Suprapubic skin (tissue), 4 donors: ENCODE measurements at places on chromosomes 2 and 18.

- H3K4me1 ChIP-seq = no peaks in the 10 kb centered on the region
- H3K27ac ChIP-seq = no peak overlapping the region
- H3K4me3 ChIP-seq = no peak overlapping the region
- no peaks in the 10 kb centered on the region for H3K27me3 ChIP-seq
These were observed 566.1 kb downstream of the TMEM182 start for GRCh38 chr2:103327966-103328365.

- DNase-seq = no peak
- no peaks in the 10 kb centered on the region for H3K4me1 ChIP-seq
- no peak overlapping the region for H3K4me3 ChIP-seq
- H3K27me3 ChIP-seq = no peaks in the 10 kb centered on the region
These were observed 323.0 kb downstream of the TXNL1 start for GRCh38 chr18:56315363-56315762.

DNA sequence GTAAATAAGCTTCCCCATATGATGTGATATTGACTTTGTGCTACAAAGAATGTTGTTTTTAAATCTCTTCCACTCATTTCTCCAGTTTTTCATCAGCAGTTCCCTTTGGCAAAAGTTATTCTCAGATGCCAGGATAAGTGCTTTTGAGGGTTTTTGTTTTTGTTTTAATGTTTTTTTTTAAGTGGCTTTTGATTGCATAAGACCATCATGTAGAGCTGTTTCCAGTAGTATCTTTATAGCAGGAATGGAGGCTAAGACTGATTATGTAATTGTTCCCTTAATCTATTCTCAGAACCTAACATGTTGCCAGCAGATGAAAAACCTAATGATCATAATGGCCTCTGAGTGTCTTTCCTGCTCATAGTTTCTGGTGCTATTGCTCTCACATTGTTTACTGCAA is 77.9 kb downstream of the CABLES1 start:
- no peaks in the 10 kb centered on the region for H3K27me3 ChIP-seq
- H3K4me1 ChIP-seq = peaks cover 42% of the 10 kb centered on the region
- H3K27ac ChIP-seq = no peak overlapping the region
- peaks cover 13% of the 10 kb centered on the region for H3K36me3 ChIP-seq
- DNase-seq = no peak

DNA sequence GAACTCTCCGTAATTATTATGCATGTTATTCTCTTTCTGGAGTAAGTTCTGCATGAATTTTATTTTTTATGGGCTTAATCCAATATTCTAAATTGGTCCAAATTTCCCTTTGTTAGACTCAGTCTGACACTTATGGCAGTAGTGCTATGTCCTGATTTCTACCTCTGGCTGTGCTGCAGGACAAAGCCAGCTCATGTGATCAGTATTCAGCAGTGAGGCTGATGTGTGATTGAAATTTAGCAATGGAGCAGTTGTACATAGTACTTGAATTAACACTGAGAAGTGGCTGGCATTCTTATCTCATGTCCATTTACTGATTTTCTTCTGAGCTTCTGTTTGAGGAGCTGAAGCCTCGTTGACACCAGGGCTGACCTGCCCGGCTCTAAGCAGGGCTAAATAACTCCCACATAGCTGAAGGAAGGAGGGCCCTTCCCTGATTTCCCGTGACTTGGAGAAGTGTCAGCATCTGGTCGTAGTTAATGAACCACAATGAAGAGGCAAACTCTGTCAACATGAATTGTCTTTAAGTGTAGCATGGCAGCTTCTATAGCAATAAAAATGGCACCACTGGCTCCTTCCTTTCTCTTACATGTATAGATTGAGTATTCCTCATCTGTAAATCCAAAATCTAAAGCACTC is 159.0 kb upstream of the RASGRP3 start:
- no peaks in the 10 kb centered on the region for H3K36me3 ChIP-seq
- no peak overlapping the region for H3K4me3 ChIP-seq
- no peaks in the 10 kb centered on the region for H3K27me3 ChIP-seq
- DNase-seq = no peak

DNA sequence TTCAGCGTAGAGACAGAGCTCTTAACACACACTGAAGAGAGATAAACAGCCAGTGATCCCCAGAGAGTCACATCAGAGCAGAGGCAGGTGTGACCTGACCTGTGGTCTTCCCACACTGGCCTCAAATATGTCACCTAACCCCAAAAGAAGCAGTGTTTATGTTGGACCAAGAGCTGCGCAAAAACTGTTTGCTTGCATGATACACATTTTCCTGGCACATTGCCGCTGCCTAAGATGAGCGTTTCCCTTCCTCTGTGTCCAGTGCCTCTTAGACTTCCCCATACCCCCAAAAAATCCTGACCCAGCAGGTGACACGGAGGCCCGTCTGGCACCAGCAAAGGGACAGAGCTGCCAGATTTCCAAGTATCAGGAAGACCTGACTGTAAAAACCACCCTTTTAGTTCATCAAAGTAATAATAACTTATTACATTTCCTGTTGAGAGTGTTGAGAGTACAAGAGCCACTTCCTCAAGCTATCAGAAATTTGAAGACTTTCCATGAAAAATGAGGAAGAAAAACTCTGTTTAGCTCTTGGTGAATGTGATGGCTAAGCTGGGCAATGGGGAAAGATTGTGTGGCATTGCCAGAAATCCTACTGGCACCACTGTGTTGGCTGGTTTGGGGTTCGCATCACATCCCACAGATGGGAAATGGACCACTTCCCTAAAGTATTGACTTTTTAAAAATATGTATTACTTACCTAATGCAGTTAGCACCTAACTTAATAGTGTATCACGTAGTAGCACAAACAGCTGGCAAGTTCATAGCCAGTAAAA is 6.7 kb downstream of the TNFRSF11A start:
- no peaks in the 10 kb centered on the region for H3K36me3 ChIP-seq
- H3K27me3 ChIP-seq = peaks cover 35% of the 10 kb centered on the region
- no peak overlapping the region for H3K27ac ChIP-seq
- peaks cover 4% of the 10 kb centered on the region for H3K4me1 ChIP-seq

GRCh38 chr2:28437149-28437835 is 44.6 kb downstream of the FOSL2 start:
- H3K27me3 ChIP-seq = no peaks in the 10 kb centered on the region
- DNase-seq = peak; percentile 84
- peak overlapping the region; percentile 8 for H3K4me3 ChIP-seq
- H3K4me1 ChIP-seq = peaks cover 36% of the 10 kb centered on the region
- H3K27ac ChIP-seq = peak overlapping the region; percentile 90

GRCh38 chr18:70576276-70577022 is 287.6 kb downstream of the SOCS6 start:
- H3K27ac ChIP-seq = no peak overlapping the region
- H3K4me1 ChIP-seq = no peaks in the 10 kb centered on the region
- DNase-seq = no peak
- H3K36me3 ChIP-seq = no peaks in the 10 kb centered on the region

- no peak for DNase-seq
- peaks cover 19% of the 10 kb centered on the region for H3K36me3 ChIP-seq
- no peak overlapping the region for H3K27ac ChIP-seq
These were observed 16.0 kb downstream of the CCNT2 start for GRCh38 chr2:134934641-134935040.

- H3K27ac ChIP-seq = no peak overlapping the region
- no peaks in the 10 kb centered on the region for H3K27me3 ChIP-seq
- no peak for DNase-seq
- no peaks in the 10 kb centered on the region for H3K4me1 ChIP-seq
- H3K36me3 ChIP-seq = no peaks in the 10 kb centered on the region
These were observed 221.8 kb downstream of the SPP2 start for GRCh38 chr2:234272069-234272850.

- no peak for DNase-seq
- no peaks in the 10 kb centered on the region for H3K27me3 ChIP-seq
- H3K27ac ChIP-seq = no peak overlapping the region
- H3K4me1 ChIP-seq = no peaks in the 10 kb centered on the region
- H3K4me3 ChIP-seq = no peak overlapping the region
These were observed 23.6 kb downstream of the STAT4 start for GRCh38 chr2:191127235-191127634.

DNA sequence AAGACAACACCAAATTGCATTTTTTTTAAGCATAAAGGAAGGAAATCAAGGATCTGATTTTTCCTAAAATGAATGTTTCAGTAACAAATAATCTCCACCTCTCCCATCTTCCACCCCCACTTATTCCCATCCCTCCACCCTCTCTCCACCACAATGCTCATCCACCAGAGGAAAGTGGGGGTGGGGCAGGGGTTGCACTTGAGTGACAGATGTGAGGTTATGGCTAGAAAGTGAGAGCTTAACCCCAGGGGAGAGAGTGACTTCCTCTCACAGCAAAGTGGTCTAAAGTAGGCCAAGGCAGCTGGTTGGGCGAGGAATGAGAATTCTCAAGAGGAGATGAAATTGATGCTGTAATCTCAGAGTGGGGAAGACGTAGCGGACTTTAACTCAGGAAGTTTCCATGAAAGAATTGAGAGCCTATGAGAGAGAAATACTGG is 104.7 kb downstream of the HNRNPLL start:
- H3K27ac ChIP-seq = no peak overlapping the region
- no peak overlapping the region for H3K4me3 ChIP-seq

DNA sequence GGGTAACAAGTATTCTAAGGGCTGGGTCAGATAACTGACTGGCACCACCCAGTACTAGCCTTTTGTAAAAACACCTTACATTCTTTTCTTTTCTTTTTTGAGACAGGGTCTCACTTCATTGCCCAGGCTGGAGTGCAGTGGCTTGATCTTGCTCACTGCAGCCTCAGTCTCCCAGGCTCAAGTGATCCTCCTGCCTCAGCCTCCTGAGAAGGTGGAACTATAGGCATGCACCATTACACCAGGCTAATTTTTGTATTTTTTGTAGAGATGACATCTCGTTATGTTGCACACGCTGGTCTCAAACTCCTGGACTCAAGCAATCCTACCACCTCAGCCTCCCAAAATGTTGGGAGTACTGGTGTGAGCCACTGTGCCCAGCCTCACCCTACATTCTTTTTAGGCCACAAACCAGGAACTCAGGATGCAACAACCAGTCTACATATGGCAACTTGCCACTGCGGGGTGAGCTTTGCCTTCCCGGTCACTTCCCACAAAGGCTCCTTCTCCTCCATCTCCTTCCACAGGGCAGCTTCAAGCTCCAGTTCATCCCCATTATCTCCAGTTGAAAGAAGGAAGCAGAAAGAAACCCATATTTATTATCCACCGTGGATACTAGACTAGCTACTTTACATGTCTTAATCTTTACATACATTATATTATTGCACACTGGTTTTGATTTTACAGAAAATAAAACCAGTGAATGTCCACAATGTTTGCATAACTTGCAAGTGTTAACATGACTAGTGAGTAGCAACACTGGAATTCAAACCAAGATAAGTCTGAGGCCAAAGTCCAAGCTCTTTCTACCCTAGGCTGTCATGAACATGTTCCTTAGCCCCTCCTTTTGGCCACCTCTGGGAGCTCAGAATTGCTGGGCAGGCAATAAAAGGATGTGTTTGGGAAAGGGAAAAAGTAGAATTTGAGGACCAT is 23.7 kb upstream of the AP1S3 start:
- DNase-seq = no peak
- no peak overlapping the region for H3K27ac ChIP-seq
- no peaks in the 10 kb centered on the region for H3K4me1 ChIP-seq
- H3K27me3 ChIP-seq = no peaks in the 10 kb centered on the region
- no peak overlapping the region for H3K4me3 ChIP-seq

DNA sequence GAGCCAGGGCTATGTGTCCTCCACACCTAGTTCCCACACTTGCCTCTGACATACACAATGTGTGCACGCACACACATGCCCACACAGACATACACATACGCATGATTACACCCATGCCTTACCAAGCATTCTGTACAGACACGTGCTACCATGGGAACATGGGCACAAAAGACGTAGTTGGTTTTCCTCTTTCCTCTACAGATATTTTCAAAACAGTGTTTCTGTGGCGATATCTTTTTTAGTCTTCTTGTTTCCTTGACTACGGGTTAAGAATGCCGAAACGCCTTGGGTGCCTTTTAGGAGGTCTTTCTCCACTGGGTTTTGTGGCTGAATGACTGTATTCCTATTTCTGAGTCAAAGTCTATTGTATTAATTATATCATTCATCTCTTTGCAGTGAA is 75.5 kb upstream of the SPTBN1 start:
- H3K27ac ChIP-seq = no peak overlapping the region
- no peaks in the 10 kb centered on the region for H3K27me3 ChIP-seq
- no peaks in the 10 kb centered on the region for H3K36me3 ChIP-seq
- DNase-seq = no peak
- no peak overlapping the region for H3K4me3 ChIP-seq
- peaks cover 5% of the 10 kb centered on the region for H3K4me1 ChIP-seq

- no peaks in the 10 kb centered on the region for H3K4me1 ChIP-seq
- H3K36me3 ChIP-seq = no peaks in the 10 kb centered on the region
- H3K4me3 ChIP-seq = no peak overlapping the region
- H3K27me3 ChIP-seq = no peaks in the 10 kb centered on the region
These were observed 127.7 kb upstream of the CHST9 start for GRCh38 chr18:27312853-27313252.

GRCh38 chr2:23824777-23825212 is 102.1 kb downstream of the ATAD2B start:
- peaks cover 10% of the 10 kb centered on the region for H3K4me1 ChIP-seq
- H3K4me3 ChIP-seq = no peak overlapping the region
- peaks cover 18% of the 10 kb centered on the region for H3K36me3 ChIP-seq
- H3K27ac ChIP-seq = no peak overlapping the region
- DNase-seq = no peak

DNA sequence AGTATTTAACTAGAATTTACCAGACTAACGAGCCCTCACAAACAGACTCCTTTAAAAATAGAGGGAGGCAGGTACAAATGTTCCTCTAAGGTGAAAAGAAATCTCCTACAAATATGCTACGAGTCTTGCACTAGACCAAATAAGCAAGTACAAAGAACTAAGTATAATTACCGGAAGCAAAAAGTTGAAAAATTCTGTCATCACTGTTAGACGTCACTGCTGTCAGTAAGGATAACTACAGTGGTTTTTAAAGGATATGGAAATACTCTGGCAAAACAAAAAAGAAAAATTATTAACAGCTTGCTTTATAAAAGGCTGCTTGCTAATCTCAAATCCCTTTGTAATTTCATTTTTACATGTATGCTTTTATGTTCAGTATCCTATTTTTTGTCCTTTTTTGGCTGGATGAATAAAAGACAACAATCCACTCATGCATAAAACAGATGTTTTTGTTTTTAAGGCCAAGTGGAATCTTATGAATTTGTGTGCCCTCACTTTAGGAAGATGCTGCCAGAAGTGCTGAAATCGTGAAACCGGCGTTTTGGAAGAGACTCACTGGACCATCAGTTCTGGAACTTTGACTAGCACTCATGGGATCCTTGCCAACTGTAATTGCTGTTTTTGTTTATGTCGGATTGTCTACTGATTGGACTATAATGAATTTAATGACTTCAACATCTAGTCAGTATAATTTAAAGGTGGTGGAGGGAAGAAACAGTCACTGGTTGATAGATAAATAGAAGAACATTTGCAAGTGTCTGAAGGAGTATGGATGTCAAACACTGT is 6.7 kb downstream of the ZNF521 start:
- no peak for DNase-seq
- H3K27me3 ChIP-seq = peaks cover 38% of the 10 kb centered on the region
- H3K27ac ChIP-seq = no peak overlapping the region
- H3K36me3 ChIP-seq = no peaks in the 10 kb centered on the region
- no peak overlapping the region for H3K4me3 ChIP-seq
